ENCODE measurements at places on chromosomes 2 and 18.

DNA sequence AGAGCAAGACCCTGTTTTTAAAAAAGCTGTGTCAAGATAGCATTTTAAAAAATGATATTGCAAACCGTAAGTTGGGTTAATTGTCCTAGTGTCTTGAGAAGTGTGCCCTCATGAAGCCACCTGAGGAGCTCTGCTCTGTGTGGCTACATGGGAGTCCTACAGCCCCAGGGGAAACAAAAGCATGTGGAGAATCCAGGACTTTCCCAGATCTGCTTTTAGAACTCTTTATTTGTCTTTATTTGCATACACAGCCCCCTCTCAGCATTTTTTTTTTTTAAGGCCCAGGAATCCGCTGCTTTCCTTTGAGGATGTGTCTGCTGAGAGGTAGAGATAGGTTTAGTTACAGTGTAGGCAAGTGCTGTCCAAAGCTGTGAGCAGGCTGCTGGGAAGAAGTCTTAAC lies 219.2 kb downstream of the FHOD3 start:
- no peak for DNase-seq

GRCh38 chr2:73257425-73258125 lies 23.5 kb downstream of the CCT7 start:
- no peak for DNase-seq

- no peak for DNase-seq
Measured at GRCh38 chr2:46012618-46013240, 284.5 kb upstream of the EPAS1 start.

DNA sequence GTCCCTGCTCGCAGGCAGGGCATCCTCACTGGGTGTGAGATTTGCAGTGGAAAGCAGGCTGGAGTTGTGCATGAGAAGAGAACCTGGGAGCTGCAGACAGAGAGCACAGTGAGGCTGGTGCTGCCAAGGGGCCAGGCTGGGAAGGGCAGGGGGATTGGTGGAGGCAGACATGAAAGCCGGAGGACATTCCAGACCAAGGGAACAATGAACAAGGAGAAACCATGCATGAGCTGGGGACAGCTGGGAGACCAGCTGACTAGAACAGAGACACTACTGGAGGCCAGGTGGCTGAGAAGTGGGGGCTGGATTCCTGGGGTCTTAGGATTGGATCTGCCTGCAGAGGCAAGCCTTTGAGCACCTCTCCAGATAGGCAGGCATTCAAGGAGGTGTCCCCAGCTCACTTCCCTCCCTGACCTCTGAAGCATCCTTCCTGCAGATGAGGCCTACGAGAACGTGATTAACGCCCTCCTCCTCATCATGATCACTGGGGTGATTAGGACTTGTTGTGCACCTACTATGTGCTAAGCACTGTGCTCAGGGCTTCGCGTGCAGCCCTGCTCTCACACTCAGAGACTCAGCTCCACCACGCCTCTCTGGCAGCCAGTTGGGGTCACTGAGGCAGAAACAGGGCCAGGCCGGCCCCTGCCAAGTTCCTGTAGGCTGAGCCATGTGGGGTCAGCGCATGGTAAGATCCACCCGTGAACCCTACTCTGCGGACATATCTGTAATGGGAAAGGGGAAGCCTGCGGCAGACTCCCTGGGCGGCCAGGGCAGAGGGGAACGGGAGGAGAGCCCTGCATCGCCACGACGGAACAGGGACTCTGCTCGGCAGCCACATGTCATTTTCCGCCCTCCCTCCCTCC lies 74.8 kb upstream of the SLC66A3 start:
- no peak for DNase-seq

DNA sequence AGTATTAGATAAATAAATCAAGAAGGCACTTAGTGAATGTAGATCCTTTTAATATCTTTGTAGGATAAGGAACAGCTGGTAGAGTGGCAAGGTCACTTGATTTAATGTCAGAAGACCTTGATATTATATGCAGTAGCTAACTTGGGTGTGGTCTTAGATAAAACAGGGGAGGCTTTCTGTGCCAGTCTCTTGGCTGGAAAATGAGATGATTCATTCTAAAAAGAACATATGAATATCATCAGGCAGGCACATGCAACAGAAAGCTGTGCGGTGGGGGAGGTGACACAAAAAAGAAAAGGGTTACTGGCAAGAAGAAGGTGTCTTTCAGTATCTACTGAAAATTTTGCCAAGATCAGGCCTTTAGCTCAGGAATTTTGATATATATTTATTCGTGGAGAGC lies 931.7 kb upstream of the CELF4 start:
- no peak for DNase-seq

GRCh38 chr18:29556070-29556469 lies 1379.1 kb upstream of the CDH2 start:
- DNase-seq: no peak

GRCh38 chr2:174859563-174860169 lies 95.4 kb upstream of the CHRNA1 start:
- DNase-seq: no peak

DNA sequence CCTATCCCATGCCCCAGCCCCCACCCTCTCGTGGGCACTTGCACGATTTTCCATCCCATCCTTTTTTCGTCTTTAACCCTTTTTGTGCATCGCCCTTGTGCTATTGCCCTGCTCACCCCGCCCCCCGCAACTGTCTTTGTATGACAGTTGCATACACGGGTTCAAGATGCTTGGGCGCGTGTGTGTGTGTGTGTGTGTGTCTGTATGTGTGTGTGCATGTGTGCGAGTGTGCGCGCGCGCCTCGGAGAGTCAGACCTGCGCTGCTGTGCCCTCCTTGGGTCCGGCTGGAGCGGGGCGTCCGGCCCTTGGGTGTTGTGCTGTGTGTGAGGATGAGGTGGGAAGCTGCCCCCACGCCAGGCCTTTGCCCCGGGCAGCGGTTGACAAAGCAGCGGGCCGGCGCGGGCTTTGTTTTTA lies 230.7 kb downstream of the HAUS1 start:
- DNase-seq: no peak

DNA sequence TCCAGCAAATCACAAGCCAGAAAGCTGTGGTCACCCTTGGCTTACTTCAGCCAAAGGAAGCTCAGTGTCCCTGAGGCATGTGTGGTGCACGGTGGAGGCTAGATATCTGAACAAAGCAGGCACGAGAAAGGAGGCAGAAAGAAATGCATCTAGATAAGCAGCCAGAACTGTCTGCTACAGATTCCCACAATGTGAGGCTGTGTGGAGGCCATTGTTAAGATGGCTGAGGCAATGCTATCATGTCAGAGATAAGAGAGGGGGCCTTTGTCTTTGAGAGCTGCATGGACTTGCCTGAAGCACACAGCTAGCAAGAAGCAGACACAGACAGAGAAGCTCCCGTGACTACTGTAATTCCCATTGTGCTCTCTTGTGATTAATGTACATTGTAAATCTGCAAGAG lies 110.5 kb upstream of the LYPD6 start:
- no peak for DNase-seq

DNA sequence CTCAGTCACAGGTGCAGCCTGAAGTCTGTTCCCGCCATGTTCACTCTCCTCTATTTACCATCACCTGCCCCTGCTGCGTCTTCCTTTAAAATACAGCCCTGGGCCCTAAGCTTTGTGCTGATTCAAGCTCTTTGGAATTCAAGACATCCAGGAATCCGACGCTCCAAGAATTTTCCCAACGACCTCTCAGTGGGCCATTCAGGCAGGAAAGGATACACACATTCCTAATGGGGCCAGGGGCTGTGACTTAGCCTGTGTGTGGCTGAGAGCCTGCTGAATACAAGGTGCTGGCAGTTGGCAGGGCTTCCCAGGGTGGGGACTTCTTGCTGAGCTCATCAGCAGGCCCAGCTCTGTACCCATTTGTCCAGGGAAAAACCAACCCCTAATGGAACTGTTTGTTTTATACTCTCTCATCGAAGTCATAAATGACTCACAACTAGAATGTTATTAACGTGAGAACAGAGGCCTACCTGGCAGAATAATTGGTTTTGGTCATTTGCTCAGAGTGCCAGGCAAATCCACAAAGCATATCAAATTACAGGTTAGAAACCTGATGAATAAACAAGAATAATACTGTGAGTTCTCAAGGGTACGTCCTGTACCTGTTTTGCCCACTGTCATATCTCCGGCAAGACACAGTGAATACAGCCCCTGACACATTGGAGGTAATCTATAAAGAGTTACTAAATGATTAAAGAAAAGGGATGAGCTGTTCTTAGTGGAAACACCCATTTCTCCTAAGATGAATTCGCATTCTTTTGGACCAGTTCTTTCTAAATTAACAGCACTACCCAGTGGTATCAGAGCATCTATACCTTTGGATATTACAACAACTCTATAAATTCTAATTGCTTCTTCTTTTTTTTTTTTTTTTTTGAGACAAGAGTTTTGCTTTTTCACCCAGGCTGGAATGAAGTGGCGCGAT lies 12.6 kb upstream of the KCMF1 start:
- peak; percentile 25 for DNase-seq

DNA sequence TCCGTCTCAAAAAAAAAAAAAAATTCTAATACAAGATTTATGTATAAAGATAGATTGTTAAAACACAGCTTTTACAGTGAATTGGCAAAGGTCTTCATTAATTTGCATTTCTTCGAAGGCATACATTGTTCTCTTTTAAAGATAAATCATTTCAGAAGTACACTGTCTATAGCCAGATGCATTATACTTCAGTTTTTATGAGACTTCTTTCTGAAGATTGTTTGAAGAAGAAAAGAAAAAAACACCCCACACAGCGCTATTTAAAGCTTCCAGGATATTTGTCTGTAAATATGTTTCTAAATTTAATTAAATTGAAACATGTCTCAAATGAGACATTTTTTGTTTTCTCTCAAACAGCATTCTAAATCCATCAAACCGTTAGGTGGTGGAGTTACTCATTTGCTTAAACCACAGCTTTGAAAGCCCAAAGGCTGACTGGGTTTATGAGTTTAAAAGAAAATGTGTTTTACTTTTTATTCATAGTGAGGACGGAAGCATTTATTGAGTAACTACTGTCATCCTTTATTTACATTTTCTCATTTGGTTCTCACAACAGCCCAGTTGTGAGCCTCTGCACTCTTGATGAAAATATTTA lies 42.4 kb upstream of the C1GALT1C1L start:
- no peak for DNase-seq

DNA sequence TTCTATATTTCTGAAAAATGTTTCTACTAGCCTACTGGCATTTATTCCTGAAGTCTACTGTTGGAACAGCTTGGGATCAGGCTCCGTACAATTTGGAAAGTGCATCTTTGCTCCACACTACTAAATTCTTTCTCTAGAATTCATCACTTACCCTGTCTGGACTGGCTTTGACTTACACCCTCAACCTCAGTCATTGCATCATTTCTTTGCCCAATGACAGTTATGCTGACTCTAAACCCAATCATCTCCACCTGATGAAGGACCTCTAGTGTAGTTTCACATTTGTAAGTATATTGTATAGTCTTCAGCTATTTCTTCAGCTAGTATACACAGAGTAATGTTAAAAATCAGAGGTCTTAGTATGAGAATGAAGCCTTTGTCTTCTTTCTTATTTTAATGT lies 359.6 kb upstream of the MC4R start:
- no peak for DNase-seq

- no peak for DNase-seq
Measured at GRCh38 chr2:20470211-20470610, 23.3 kb downstream of the RHOB start.

- DNase-seq: no peak
Measured at GRCh38 chr18:789397-789796, 22.6 kb downstream of the YES1 start.

DNA sequence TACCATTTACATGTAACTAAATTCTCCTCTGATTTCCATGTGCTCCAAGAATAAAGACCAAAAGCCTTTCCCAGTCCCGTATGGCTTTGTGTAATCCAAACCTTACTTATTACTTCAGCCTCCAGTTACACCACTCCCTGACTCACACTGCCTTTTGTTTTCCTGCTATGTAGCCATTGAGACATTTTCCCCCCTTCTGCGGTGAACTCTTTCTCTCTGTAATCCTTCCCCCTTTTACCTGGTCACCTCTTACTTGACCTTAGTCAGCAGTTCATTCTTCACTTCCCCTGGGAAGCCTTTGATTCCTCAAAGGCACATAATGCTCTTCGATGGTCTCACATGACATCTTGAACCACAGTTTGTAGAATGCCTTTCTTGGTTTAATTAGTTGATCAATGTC lies 256.0 kb upstream of the FANCL start:
- DNase-seq: no peak

- no peak for DNase-seq
Measured at GRCh38 chr2:162069267-162069903, 4.6 kb downstream of the DPP4 start.

- DNase-seq: no peak
Measured at GRCh38 chr2:122988395-122989221, 1036.5 kb upstream of the CNTNAP5 start.

GRCh38 chr2:138293045-138293444 lies 208.5 kb upstream of the SPOPL start:
- DNase-seq: no peak

DNA sequence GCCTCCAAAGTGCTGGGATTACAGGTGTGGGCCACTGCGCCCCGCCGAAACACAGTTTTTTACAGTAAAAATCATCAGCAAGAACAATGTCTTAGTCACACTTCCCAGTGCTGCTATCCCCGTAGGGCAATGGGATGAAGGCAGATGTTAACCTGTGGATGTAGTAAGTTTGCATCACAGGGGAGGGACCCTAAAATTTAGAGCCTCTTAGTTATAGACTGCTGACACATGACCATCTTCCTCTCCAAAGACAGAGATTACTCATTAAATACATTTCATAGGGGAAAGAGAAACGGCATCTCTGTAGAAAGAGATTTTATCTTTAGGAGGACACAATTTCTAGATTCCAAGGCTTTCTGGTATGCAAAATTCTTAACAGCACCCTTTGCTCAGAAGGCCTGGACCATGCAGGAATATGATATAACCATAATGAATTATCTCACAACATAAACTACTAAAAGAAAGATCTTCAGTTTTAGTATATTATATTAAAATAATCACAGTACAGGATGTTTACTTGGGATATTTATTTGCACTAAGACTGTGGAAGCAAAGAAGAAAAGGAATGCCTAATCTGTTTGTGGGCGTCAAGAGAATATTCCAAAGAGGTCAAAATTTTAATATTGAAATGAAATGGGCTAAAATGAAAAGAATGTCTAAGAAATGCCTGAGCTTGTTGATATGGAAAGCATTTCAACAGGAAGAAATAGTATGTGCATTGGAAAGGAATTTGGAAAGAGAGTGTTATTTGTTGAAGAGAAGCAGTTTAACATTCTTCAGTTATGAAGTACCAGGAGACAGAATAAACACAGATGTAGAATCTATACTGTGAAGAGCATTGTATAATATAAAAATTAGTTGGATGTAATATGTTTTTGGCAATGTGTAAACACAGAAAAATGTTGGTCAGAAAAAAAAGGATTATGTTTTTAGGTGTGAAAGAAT lies 1228.3 kb upstream of the CHAC2 start:
- DNase-seq: no peak
